ENCODE measurements at places on chromosomes 7 and 10.

- DNase-seq = no peak
- H3K27me3 ChIP-seq = no peaks in the 10 kb centered on the region
- H3K4me3 ChIP-seq = no peak overlapping the region
- H3K4me1 ChIP-seq = no peaks in the 10 kb centered on the region
Observed at GRCh38 chr7:26284995-26285632, 6.5 kb upstream of the SNX10 start.

DNA sequence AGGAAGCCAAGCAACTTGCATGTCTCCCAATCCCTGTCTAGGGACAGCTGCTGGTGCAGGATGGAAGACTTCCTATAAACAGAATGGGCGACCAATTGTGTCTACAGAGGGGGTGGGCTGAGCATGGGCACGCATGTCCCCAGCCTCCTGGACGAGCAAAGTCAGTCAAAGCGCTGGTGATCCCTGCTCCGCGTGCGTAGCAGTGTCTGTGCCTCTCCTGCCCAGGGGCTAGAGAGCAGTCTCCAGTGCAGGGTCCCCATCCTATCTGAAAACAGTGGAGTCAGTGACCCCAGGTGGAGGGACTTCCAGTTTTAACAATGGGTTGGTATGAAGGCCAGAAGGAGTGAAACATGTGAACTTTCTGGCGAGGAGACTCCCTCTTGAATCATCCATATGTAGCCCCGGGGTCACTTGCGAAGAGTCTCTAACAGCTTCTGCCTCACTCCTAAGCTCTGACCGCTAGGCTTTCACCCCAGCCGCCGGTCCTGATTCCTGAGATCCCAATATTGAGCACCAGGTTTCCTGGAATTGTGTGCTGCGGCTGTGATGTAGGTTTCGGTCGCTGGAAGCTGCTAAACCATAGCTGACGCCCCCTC is 714 bp upstream of the CASP2 start:
- no peaks in the 10 kb centered on the region for H3K27me3 ChIP-seq
- peaks cover 31% of the 10 kb centered on the region for H3K4me1 ChIP-seq
- H3K36me3 ChIP-seq = peaks cover 6% of the 10 kb centered on the region
- DNase-seq = no peak

DNA sequence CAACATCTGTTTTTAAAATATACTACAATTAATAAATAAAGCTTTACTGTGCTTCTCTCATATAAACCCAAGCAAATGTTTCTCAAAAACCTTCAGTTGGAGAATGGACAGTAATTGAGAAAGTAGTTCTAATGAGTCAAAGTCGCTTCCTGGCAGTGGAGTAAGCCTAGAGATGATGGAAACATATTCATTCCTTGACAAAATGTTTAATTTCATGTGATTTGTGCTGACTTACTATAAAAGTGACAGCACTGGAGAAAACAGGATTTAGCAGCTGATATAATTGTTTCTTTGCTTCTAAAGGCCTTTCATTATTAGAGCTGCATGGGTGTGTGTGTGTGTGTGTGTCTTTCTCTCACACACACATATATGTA is 9.0 kb downstream of the ELMO1 start:
- no peaks in the 10 kb centered on the region for H3K36me3 ChIP-seq
- no peak overlapping the region for H3K4me3 ChIP-seq
- no peak overlapping the region for H3K27ac ChIP-seq
- no peaks in the 10 kb centered on the region for H3K4me1 ChIP-seq

- H3K4me3 ChIP-seq = no peak overlapping the region
- no peaks in the 10 kb centered on the region for H3K36me3 ChIP-seq
- no peak for DNase-seq
- H3K4me1 ChIP-seq = peaks cover 19% of the 10 kb centered on the region
Observed at GRCh38 chr10:101289541-101289940, 60.3 kb upstream of the LBX1 start.

GRCh38 chr10:91117505-91117904 is 103.0 kb upstream of the PCGF5 start:
- no peak overlapping the region for H3K27ac ChIP-seq
- H3K4me3 ChIP-seq = no peak overlapping the region
- H3K27me3 ChIP-seq = no peaks in the 10 kb centered on the region
- no peaks in the 10 kb centered on the region for H3K36me3 ChIP-seq
- DNase-seq = no peak

GRCh38 chr10:76628801-76629200 is 1008.8 kb downstream of the KCNMA1 start:
- DNase-seq = no peak
- H3K36me3 ChIP-seq = no peaks in the 10 kb centered on the region
- no peak overlapping the region for H3K27ac ChIP-seq
- H3K27me3 ChIP-seq = no peaks in the 10 kb centered on the region
- no peak overlapping the region for H3K4me3 ChIP-seq

DNA sequence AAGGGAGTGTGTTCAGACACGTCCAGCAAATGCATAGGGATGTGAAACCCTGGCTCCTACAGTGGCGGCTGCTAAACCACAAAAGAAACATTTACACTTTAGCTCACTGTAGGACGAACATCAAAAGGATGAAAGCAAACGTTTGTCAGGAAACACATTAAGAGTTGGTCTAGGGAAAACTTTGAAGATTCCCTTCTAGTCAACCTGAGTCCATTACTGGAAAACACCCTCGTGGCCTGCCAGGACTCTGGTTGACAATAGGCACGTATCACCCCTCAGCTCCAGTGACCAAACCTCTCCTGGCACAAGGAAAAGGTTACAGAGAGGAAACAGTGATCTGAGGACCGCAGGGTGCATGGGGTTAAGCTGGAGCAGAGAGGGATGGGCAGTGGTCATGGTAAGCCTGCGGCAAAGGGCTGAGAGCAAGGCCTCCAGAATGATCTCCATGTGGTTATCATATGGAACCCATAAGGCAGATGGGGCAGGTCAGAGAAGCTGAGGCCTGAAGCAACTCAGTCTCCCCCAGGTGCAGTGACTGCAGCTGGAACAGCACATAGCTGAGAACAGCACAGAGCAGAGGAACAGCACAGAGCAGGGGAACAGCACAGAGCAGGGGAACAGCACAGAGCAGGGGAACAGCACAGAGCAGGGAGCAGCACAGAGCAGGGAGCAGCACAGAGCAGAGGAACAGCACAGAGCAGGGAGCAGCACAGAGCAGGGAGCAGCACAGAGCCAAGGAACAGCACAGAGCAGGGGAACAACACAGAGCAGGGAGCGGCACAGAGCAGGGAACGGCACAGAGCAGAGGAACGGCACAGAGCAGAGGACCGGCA is 49.9 kb downstream of the CHST15 start:
- H3K27me3 ChIP-seq = no peaks in the 10 kb centered on the region
- no peak overlapping the region for H3K4me3 ChIP-seq
- peaks cover 5% of the 10 kb centered on the region for H3K4me1 ChIP-seq
- no peak overlapping the region for H3K27ac ChIP-seq

GRCh38 chr10:125538947-125539731 is 143.8 kb downstream of the TEX36 start:
- no peaks in the 10 kb centered on the region for H3K4me1 ChIP-seq
- H3K27ac ChIP-seq = no peak overlapping the region
- H3K27me3 ChIP-seq = no peaks in the 10 kb centered on the region
- no peak overlapping the region for H3K4me3 ChIP-seq

- no peak for DNase-seq
- H3K4me3 ChIP-seq = no peak overlapping the region
- peaks cover 44% of the 10 kb centered on the region for H3K4me1 ChIP-seq
- no peaks in the 10 kb centered on the region for H3K36me3 ChIP-seq
Observed at GRCh38 chr7:151689196-151689971, 169.7 kb upstream of the RHEB start.

DNA sequence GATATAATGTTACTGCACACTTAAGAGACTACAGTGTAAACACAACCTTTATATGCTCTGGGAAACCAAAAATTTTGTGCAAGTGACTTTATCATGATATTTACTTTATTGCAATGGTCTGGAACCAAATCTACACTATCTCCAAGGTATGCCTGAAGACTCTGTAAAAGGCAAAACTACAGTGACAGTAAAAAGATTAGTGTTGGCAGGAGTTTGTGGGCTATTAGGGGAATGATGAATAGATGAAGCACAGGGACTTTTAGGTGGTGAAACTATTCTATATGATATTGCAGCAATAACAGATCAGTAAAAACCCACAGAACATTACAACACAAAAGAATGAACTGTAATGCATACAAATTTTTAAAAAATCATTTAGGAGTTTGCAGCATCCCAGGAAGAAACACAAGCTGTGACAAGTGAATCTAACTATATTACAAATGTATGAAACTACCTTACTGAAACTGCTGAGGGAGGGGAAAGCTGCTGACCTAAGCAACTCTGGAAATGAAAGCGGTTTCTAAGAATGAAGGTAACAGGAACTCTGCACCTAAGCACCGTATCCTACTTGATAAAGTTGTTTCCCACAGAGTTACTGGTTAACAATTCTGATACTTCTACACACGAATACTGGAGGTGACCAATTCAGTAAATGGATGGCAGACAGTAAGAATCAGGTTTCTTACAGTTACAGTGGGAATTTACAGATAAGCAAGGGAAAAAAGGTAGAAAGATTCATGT is 82.6 kb downstream of the ATE1 start:
- H3K4me3 ChIP-seq = no peak overlapping the region

- no peak overlapping the region for H3K27ac ChIP-seq
- H3K36me3 ChIP-seq = no peaks in the 10 kb centered on the region
Observed at GRCh38 chr10:85067955-85068354, 739.6 kb downstream of the CCSER2 start.

GRCh38 chr7:27697861-27698430 is 35.3 kb upstream of the HIBADH start:
- no peak overlapping the region for H3K4me3 ChIP-seq
- no peak overlapping the region for H3K27ac ChIP-seq
- no peaks in the 10 kb centered on the region for H3K27me3 ChIP-seq
- H3K4me1 ChIP-seq = no peaks in the 10 kb centered on the region
- H3K36me3 ChIP-seq = no peaks in the 10 kb centered on the region

DNA sequence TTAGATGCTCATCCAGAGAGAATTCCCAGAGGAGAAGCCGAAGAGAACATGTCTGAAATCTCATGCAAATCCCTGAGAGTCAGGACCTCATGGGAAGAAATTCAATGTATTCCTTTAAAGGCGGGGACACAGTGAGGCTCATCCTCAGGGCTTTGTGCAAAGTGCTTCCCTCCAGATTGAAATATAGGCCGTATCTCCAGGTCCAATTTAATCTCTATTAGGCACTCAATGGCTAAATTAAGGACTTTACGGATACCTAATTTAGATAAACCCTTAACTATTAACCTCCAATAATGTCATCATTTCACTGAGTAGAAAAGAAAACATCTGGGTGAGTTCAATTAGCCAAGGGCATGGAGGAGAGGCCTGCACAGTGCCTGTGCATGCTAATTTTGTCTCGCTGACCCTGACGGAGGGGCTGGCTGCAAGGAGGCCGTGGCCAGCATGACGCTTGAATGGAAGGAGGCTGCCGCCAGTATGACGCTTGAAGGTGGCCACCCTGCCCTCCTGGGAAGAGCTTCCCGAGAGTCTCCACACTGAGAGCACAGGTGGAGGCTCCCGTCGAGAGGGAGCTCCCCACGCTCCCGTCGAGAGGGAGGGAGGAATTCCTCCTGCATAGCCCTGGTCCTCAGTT is 287.6 kb downstream of the ADARB2 start:
- no peak for DNase-seq
- no peak overlapping the region for H3K27ac ChIP-seq
- no peaks in the 10 kb centered on the region for H3K4me1 ChIP-seq
- no peaks in the 10 kb centered on the region for H3K36me3 ChIP-seq
- H3K4me3 ChIP-seq = no peak overlapping the region

DNA sequence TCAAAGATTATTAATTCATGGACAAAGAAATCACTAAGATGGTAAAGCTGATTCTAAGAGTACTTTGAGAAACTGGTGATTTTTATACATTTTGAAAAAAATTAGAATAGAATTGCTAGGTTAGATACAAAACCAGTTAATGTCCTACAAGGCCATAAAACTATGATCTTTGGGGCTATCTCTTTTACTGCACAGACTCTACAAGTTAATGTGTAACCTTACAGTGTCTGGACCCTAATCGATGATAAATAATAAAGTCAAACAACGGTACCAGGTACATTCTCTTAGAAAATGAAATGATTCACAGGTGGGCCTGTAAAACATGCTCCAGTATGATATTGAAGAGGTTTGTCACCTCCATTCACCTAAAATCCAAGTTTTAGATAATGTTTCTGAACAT is 199.8 kb upstream of the LYZL1 start:
- no peaks in the 10 kb centered on the region for H3K36me3 ChIP-seq
- no peak overlapping the region for H3K27ac ChIP-seq
- no peak for DNase-seq
- no peaks in the 10 kb centered on the region for H3K27me3 ChIP-seq
- H3K4me3 ChIP-seq = no peak overlapping the region

DNA sequence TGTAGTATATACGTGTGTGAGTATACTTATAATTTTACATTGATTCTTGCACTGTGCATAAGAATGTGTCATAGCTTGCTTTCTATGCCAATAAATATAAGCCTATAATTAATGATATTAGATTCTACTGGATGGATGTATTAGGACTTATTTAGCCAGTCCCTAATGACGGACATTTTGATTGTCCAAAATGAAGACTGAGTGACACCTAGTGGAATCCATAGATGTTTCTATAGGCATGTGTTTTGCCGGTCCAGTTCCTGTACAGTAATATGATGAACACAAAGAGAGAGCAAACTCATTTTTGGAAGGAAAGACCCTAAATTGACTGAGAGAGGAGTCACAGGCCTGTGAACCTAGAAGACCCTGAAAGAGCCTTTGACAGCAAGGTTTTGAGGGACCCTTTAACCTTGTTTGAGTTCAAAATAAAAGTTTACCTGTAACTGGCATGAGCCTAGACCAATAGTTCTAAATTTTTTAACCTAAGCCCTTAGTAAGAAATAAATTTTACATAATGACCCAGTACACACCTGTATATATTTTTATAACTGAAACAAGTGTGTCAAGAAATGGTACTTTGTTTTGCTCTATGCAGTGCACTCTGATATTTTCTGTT is 42.4 kb upstream of the AGBL3 start:
- DNase-seq = no peak
- no peaks in the 10 kb centered on the region for H3K27me3 ChIP-seq
- H3K36me3 ChIP-seq = peaks cover 19% of the 10 kb centered on the region
- H3K4me1 ChIP-seq = peaks cover 4% of the 10 kb centered on the region
- H3K27ac ChIP-seq = no peak overlapping the region

GRCh38 chr10:92640107-92640506 is 47.2 kb downstream of the KIF11 start:
- no peaks in the 10 kb centered on the region for H3K4me1 ChIP-seq
- no peaks in the 10 kb centered on the region for H3K36me3 ChIP-seq
- no peaks in the 10 kb centered on the region for H3K27me3 ChIP-seq
- no peak overlapping the region for H3K4me3 ChIP-seq

Measured in thoracic aorta (tissue), 2 donors.